Activated naive CD4-positive, alpha-beta T cell (primary cell): ENCODE measurements at places on chromosomes 7 and 10.

DNA sequence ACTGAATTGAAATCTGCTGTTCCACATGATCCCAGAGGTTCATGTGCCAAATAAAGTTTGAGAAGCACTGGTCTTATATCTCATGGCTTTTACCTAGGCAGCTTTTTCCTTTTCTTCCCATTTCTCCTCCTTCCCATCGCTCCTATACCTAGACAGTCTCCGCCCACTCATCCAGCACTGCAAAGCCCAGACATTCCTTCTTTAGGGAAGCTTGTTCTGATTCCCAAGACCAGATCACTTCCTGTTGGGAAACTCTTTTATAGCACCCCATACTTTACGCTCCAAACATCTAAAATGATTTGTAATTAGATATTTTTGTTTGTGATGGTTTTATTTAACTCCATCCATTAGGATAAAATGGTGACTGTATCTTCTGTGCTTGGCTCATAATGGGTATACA is 75.9 kb downstream of the BMPER start:
- DNase-seq, result no peak

GRCh38 chr10:118551535-118552100 is 43.8 kb downstream of the PRLHR start:
- DNase-seq, result no peak

DNA sequence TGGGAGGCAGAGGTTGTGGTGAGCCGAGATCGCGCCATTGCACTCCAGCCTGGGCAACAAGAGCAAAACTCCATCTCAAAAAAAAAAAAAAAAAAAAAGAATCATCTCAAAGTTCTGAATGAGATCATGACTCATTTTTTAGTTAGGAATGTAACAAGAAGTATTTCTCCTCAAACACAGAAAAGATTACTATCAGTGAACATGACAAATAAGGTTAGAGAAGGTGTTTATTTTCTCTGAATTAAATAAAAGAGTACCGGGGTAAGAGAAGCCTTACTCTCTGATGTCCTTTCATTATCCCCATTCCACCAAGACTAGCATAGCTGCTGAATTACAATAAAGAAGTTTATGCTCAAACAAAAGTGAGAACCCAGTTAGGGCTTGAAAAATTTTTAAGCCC is 50.1 kb downstream of the IPMK start:
- DNase-seq, result no peak

DNA sequence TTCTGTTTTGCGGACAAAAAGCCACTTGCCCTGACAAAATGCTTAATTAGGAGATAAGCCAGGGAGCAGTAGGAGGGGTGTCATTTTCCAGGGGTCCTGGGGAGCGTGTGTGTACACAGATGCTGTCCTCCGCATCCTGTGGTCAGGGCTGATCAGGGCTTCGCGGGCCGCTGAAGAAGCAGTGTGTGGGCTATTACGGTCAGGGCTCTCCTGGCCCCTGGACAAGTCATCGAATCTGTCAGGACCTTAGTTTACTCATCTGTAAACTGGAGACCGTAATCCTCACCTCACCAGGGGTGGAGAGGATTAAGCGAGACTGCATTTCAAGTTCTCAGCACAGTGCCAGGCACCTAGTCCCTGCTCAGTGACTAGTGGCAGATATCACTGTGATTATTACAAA is 26.0 kb upstream of the MXI1 start:
- DNase-seq, result no peak

DNA sequence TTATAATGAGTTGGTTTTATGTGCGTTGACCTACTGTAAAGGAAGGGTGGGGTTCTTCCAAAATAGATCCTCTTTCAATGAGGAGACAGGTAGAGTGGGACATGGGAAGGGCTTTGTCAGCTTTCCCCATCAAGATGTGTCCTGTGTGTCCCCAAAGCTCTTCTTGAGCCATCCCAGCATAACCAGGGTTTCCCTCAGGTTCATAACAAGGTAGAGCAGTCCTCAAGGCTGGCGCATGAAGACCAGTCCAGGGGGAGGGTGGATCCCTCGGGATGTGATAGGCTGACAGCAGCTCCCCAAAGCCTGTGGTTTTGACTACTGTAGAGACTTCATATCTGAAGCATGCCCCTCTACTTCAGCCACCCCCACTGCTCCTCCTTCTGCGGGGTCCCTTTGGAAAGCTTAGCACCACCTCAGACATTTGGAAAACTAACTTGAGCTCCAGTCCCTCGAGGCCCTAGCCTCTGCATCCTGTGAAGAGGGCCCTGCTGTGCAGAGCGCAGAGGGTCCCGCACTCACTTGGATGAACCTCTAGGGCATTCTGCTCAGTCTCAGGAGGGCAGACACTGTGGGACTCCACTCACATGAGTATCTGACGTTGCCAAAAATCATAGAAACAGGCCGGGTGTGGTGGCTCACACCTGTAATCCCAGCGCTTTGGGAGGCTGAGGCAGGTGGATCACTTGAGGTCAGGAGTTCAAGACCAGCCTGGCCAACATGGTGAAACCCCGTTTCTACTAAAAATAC is 1.1 kb upstream of the GIMAP8 start:
- no peak for DNase-seq

DNA sequence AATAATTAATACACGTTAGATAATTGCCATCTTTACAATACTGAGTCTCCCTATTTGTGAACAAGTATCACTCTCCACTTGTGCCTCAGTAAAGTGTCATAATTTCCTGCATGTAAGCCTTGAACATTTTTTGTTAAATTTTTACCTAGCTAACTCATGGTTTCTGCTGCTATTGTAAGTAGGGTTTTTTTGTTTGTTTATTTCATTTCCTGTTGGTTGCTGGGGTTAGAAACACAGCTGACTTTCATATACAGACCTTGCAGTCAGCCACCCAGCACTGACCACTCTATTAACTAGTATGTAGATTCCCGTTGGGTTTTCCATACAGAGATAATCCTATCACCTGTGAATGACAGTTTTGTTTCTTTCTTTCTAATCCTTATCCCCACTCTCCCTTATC is 133.3 kb downstream of the MPP7 start:
- no peak for DNase-seq

DNA sequence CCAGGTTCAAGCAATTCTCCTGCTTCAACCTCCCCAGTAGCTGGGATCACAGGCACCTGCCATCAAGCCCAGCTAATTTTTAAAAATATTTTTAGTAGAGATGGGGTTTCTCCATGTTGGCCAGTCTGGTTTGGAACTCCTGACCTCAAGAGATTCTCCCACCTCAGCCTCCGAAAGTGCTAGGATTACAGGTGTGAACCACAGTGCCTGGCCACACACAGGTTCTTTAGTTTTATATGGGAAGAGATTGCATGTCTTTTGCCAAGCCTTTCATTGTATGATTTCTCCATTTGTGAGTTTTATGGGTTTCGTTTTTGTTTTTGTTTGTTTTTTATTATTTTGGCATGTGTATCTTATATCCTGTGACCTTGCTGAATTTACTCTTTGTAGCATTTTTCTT is 40.9 kb downstream of the C1GALT1 start:
- DNase-seq, result no peak
